Stimulated activated CD8-positive, alpha-beta memory T cell treated with anti-CD3 and anti-CD28 coated beads, Interleukin-7, amount 100 ng/mL, for 1 hour (primary cell): ENCODE measurements at places on chromosomes 7 and 10.

DNA sequence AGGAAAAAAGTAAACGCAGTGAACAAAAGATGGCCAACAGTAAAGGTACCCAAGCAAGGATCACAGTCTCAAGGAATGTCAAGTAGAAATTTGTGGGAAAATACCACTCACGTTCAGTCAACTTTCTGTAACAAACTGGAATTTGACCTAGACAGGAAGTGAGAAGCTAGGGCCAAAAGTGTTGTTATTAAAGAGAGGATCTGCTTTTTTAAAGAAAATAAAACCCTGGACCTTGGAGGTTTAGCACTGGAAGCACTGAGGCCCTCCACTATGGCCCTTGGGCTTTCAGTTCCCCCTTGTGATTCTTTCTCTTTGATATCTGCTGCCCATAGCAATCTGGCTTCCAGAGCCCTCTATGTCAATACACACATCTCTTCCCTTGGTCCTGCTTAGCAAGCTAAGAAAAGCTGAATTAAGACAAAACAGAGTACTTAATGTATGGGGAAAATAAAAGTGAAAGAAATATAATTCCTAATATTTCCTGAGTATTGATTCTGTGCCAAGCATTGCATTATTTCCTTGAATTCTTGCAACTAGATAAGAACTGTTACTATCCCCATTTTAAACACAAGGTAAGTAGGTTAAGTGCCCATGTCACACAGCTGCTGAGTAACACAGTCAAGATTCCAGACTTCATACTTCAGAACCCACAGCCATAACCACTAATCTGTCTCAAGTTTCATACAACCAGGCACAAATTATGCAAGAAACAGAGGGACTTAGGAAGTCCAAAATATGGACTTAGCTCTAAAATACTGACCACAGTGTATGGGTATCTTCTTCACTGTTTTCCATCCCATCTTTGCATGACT is 2.6 kb upstream of the ZNF438 start:
- DNase-seq = no peak

- no peak for DNase-seq
Observed at GRCh38 chr7:90579181-90579688, 16.9 kb upstream of the CDK14 start.

DNA sequence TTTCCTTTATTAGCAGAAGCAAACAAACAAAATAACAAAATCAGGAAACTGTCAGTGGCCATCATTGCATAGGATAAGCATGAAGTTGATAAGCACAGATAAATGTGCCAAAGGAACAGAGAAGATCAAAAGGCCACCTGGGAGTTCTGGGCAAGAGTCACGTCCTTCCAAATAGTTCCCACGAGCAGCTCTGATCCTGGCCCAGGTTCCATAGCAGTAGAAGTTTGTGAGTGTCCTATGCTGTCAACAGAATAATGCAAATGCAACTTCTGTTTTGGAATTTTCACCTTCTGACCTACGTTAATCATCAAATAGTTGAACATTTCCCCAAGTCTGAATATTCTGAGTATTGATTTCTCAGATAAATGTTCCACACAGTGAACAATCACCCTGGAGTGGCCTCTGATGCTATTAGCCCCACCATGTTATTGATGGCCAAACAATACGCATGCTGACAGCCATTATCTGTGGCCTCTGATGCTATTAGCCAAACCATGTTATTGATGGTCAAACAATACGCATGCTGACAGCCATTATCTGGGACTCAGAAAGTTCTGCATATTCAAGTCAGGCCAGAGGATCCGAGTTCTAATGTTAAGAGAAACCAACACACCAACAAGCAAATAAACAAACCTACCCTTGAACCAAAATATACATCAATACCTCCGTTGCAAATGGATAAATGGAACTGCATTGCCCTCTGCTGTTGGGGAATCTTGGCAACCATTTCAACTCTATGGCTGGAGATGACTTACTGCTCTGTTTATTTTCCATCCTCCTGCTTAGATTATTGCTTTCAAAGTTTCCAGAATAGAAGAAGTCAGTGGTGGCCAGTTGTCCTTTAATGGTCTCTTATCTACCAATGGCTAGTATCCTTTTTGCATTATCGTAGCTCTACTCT is 63.3 kb downstream of the MRC1 start:
- DNase-seq = no peak

DNA sequence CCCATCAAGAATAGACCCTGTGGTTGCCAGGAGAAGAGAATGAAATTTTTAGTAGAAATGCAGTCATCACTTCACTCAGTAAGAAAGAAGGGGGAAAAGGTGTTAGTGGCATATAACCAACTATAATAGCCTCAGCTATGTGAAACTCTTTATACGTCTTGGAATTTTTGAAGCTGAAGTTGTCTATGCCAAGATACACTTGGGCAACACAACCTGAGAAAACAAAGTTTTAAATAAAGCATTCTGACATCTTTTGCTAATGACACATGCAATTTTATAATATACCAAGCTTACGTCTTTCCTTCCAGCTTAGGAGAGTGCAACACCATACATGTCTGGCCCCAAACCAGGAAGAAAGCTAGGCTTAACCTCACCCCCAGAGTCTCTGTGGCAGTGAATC is 40.8 kb upstream of the ZNF438 start:
- DNase-seq = no peak

DNA sequence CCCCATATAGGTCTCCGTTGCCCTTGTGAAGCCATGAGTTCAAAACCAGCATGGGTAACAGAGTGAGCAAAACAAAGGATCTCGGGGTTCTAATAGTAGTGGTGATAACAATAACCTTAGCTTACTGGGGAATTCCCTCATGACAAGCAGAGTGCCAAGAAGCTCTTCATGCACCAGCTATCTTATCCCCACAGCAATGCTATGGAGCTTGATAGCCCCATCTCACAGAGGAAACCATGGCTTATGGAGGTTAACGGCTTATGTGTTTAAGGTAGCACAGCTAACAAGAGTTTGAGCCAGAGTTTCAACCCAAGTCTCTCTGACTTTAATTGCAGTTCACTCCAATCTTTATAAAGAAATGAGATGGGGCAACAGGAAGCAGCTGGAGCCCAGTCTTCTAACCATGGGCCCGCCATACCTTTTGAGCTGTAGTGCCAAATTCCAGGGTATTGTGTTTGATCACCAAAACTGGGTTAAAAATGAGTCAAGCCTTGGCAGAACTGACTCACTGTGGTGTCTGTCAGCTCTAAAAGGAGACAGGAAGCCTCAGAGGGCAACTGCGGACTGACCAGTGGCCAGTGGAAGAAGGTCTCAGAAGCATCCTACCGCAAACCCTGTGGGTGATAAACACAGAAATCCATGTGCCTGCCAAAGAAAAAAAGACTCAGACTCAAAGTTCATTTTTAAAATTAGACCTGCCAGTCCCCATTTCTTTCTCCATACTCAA is 16.5 kb upstream of the PLAU start:
- DNase-seq = no peak

- no peak for DNase-seq
Observed at GRCh38 chr10:23391821-23392220, 47.1 kb upstream of the OTUD1 start.
